ENCODE measurements at places on chromosomes 6 and 20.
A peak's percentile ranks its signal among the peaks of the same experiment; 100 is the strongest.

DNA sequence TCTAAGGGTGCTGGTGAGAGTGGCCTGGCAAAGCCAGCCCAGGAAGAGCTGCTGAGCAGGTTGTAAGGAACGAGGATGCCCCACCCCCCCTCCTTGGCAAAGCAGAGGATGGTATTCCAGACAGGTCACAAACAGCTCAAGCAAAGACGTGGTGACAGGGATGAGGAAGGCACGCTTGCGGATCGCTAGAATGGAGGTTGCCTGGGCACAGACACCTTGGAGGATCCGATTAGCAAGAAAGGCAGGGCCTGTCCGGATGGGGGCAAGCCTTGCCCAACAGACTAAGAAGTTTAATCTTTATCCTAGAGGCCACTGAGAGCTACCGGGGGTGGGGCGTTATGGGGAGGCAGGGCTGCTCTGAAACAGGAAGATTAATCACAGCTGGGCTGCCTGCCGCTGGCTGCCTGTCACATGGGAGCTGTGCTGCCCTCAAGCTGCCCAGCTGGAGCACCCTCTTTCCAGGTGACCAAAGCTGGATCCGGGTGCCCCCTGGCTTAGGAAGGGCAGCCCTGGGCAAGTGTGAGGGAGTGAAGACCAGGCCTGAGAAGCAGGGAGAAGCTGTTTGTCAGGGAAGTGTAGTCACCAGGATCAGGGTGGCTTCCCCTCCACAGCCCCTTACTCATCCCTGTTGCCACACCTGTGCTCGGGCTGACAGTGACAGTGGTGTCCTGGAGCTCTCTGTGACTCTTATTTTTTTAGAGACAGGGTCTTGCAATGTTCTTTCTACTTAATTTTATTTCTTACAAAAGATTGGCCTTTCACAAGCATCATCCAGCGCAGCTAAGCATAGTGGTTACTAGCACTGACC lies 9.1 kb upstream of the MAPK13 start:
- no peak for DNase-seq

DNA sequence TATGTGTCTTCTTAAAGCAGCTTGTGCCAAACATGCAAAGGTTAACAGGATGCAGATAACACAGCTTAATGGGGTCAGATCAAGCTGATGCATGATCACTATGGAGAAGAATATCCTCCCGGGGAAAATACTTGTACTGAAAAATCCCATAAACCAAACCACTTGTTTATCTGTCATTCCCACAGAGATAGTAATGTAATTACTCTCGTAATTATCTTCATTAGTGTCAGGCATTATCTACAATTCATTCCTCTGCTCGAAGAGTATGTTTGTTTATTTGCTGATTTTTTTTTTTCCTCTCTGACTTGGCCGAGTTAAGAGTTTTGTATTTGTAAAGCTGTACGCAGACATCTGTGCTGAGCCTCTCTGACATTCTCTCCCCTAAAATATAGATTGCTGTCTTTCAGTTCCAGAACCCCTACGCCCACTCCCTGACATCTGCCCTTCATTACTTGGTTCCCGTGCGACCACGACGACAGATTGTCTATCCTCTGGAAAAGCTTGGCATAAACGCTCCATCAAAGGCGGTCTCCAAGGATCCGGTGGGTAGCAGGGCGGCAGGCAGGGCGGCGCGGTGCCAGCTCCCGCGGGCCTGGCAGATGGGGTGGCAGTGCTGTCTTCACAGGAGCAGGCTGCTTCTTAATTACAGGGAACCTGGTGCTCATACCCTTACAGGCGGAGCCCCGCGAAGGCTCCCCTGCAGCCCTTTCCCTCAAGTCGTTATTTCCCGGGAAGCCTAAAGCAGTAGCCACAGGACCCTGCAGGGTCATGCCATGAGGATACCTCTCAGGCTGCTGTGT lies 147.2 kb downstream of the CFAP61 start:
- DNase-seq: peak; percentile 41

DNA sequence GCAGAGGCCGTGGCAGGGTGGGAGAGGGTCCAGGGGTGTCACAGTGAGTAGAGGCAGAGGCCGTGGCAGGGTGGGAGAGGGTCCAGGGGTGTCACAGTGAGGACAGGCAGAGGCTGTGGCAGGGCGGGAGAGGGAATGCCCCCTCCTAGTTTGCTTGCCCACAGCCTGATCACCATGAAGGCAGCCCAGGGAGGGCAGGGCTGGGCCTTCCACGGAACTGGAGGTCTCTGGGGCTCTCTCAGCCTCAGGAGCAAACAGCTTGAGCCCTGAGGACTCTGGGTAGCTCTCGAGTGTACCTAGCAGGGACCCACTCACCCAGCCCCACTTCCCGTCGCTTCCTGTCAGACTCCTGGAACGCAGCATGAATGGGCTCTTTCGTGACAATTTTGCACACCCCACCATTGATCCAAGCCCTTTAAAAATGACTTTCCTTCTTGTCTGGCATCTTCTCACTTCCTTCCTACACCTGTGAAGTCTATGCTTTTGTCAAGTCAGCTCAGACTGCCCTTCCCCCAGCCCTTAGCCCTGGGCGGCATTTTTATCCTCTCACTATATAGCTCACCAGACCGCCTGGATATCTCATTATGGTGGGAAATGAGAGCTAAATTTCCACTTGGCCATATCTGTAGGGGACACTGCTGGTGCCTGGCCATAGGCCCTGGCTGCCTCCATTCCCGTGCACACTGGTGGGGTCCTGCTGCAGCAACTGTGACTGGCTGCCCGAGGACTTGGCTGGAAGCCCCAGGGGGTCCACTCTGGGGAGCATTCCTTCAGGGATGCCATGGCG lies 140.3 kb downstream of the CDC5L start:
- no peak for DNase-seq

- peak; percentile 58 for DNase-seq
Measured at GRCh38 chr20:59087829-59088433, 45.3 kb upstream of the PRELID3B start.

DNA sequence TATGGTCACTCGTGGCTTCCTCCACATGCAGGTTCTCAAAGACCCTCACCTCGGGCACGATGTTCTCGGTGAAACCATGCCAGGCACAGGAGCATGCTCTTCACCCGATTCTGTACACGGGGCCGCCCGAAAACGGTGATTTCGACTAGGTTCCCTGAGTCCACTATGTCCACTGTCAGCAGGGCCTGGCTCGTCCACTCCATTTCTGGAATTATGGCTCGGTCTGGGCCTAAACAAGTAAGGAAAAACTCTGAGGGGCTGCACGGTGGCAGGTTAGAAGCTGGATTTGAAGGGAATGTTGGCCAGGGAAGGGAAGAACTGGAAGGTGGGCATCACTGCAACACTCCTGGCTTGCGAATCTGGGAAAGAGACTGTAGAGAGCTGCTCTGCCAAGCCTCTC lies 540 bp downstream of the OOEP start:
- no peak for DNase-seq

- no peak for DNase-seq
Measured at GRCh38 chr6:46203391-46204177, 32.8 kb upstream of the ENPP5 start.

DNA sequence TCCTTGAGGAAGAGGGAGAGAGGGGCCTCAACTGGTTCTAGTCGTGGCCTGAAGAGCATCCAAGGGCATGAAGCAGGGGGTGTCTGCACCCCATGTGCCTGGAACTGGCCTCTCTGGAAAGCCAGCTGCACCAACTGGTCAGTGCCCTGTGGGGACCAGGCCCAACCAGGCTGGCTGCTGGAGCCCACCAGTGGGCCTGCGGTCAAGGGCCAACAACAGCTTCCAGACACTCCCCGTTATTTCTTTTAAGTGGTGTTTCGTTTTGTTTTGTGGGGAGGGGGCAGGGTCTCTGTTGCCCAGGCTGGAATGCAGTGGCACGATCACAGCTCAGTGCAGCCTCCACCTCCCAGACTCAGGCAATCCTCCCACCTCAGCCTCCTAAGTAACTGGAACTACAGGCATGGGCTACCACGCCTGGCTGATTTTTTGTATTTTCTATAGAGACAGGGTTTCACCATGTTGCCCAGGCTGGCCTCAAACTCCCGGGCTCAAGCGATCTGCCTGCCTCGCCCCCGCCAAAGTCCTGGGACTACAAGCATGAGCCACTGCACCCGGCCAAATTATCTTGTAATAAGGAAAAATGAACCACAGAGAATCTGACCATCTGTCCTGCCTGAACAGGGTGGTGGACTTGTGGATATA lies 11.9 kb upstream of the C20orf144 start:
- no peak for DNase-seq

DNA sequence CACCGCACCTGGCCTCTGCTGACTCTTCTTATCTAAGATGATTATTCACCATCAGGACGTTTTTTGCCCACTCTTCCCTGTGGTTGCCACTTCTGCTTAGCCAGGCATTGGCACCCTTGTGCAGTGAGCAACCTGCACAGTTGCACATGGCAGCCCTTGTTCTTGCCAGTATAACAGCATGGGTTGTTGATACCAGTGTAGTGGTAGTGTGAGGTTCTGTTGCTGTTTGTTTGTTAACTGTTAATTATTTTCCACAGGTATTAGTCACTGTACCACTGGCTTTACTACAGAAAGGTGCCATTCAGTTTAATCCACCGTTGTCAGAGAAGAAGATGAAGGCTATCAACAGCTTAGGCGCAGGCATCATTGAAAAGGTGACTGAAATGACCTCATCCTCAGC lies 52.1 kb downstream of the DEK start:
- no peak for DNase-seq

- DNase-seq: peak; percentile 79
Measured at GRCh38 chr6:43247114-43247999, 4.1 kb downstream of the TTBK1 start.

GRCh38 chr6:113315165-113315564 lies 542.0 kb upstream of the MARCKS start:
- no peak for DNase-seq

DNA sequence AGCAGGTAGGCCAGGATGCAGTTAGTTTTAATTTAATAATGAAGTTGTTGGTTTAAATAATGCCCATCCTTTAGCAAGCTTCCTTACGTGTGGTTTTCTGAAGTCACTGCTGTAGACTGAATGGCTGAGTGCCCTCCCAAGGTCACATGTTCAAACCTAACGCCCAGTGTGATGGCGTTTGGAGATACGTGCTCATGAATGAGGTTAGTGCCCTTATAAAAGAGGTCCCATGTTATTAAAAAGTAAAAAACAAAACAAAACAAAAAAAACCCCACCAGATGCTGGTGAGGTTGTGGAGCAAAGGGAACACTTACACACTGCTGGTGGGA lies 16.3 kb downstream of the LRP11 start:
- no peak for DNase-seq

DNA sequence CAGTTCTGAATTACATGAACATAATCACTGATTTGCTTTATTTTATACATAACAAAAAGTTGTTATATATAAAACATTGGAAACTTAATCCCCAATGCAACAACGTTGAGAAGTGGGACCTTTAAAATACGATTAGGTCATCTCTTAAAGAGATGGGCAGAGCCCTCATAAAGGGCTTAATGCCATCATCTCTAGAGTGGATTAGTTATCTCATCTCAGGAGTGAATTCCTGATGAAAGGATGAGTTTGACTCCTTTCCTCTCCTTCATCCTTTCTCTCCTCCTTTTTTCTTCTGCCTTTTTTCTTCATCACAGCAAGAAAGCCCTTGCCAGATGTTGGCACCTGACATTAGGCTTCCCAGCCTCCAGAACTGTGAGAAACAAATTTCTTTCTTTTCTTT lies 13.9 kb downstream of the HLA-DOA start:
- DNase-seq: no peak

DNA sequence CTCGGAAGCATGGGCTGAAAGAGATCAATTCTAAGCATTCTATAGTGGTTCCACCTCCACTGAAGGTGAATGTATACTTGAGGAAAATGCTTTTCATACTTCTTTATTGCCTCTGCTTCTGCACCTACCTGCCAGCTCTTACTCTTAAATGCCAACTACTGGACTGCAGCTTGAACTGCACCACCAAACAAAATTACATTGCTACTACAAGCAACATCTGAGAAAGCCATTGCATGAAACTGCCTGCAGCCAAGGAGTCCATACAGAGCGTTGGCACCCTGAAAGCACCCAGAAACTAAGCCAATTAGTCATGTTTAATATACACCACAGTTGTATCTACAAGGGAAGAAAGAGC lies 440.9 kb downstream of the BTBD3 start:
- no peak for DNase-seq

DNA sequence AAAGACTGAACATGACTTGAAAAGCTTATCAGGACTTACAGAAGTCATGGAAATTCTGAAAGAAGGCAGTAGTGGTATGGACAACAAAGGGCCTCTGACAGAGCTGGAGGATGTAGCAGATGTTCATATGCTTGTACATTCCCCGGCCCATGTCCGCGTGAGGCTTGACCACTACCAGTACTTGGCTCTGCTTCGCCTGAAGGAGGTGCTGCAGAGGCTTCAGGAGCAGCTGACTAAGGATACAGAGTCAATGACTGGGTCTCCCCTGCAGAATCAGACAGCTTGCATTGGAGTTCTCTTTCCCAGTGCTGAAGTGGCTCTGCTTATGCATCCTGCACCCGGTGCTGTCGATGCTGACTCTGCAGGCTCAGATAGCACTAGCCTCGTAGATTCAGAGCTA lies 29.2 kb downstream of the TAF11 start:
- no peak for DNase-seq

- no peak for DNase-seq
Measured at GRCh38 chr6:82712389-82712788, 348.8 kb downstream of the TPBG start.

GRCh38 chr6:90896075-90896547 lies 309.2 kb upstream of the MAP3K7 start:
- no peak for DNase-seq

GRCh38 chr6:112485827-112486212 lies 138.7 kb downstream of the RFPL4B start:
- no peak for DNase-seq

GRCh38 chr6:7895125-7895423 lies 15.5 kb downstream of the TXNDC5 start:
- DNase-seq: no peak

- no peak for DNase-seq
Measured at GRCh38 chr6:13188306-13188705, 140.0 kb downstream of the TBC1D7 start.

GRCh38 chr6:55601120-55601519 lies 22.1 kb upstream of the HMGCLL1 start:
- no peak for DNase-seq

- no peak for DNase-seq
Measured at GRCh38 chr20:62063981-62064769, 1.5 kb downstream of the TAF4 start.

DNA sequence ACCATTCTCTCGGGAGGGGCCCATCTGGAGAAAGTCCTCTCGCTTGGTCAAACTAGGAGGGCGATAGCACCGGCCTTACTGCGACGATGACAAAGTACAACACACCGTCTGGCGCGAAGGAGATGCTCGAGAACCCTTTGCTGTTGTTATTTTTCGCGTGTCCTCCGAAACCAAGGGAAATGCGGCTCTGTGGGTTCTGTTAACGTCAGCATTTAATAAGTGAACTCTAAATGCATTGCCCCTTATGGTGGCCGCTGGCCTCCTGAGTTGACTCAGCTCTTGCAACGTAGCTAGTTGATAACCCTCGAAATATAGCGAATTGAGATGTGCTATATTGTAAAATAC lies 577 bp upstream of the SCAND1 start:
- DNase-seq: no peak

Data from NCI-H2081 (cell line).